ENCODE measurements at places on chromosomes 3 and 15. TPM values are rescaled to one million over a fixed set of nuclear protein-coding genes. Genes with fewer than 3 reads are reported as not detected.
A peak's percentile ranks its signal among the peaks of the same experiment; 100 is the strongest.

GRCh38 chr3:178703268-178703975 is 167.2 kb downstream of the KCNMB2 start:
- peak overlapping the region; percentile 17 for H3K27ac ChIP-seq
- no peaks in the 10 kb centered on the region for H3K36me3 ChIP-seq
- DNase-seq, result no peak
- no peaks in the 10 kb centered on the region for H3K27me3 ChIP-seq
- H3K4me1 ChIP-seq, result peaks cover 11% of the 10 kb centered on the region
- no peak overlapping the region for H3K4me3 ChIP-seq

DNA sequence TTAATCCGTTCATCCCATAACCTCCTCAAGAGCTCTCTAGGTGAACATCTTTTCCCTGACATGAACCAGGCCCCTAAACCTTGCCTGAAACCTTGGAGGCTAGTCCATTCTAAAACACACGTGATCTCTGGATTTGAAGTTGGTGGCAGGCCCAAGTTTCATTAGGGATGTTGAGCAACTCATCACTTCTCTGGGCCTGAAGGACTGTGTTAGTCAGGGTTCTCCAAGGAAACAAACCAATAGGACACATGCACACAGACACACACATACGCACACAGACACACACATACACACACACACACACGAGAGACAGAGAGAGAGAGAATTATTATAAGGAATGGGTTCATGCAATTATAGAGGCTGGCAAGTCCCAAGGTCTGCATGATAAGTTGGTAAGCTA is 31.9 kb downstream of the ACAN start:
- H3K36me3 ChIP-seq, result no peaks in the 10 kb centered on the region
- H3K27ac ChIP-seq, result no peak overlapping the region
- H3K4me3 ChIP-seq, result no peak overlapping the region
- H3K27me3 ChIP-seq, result no peaks in the 10 kb centered on the region
- H3K4me1 ChIP-seq, result no peaks in the 10 kb centered on the region
- DNase-seq, result no peak

MRPS11 gene
- total RNA-seq, result 19.6 TPM

- no peak overlapping the region for H3K4me3 ChIP-seq
- H3K27me3 ChIP-seq, result no peaks in the 10 kb centered on the region
- no peak for DNase-seq
- H3K27ac ChIP-seq, result peak overlapping the region; percentile 75
Observed at GRCh38 chr3:113847664-113848461, 9.3 kb downstream of the GRAMD1C start.

DNA sequence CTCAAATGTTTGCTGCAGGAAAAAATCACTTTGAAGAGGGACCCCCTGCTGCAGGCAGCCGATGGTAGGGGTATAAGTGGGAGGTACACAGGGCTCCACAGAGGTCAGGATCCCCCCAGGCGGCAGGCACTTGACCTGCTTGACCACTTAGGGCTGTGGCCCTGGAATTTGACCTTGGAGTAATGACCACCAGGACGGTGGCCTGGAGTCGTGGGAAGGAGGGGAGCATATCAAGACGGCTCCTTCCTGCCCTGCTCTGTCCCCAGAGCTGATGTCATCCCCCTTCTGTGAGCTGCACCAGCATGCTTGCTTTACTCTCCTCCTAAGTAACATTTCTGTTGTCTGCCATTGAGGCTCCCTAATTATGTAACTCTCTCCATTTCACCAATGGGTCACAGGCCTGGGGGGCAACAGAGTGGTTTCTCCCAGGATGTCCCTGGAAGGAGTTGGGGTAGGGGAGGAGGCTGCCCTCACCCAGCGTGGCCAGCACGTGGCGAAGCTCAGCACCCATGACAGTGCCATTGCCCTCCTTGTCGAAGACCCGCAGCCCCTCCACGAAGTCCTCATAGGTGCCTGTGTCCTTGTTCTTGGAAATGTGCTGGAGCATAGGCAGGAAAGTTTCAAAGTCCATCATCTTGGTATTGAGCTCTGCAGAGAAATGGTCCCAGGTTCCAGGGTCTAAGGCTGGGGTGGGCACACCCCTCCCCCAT is 4.1 kb downstream of the MYL3 start:
- no peaks in the 10 kb centered on the region for H3K4me1 ChIP-seq
- DNase-seq, result no peak
- H3K36me3 ChIP-seq, result no peaks in the 10 kb centered on the region
- no peak overlapping the region for H3K27ac ChIP-seq

EFCAB12 gene
- not detected for total RNA-seq

DNA sequence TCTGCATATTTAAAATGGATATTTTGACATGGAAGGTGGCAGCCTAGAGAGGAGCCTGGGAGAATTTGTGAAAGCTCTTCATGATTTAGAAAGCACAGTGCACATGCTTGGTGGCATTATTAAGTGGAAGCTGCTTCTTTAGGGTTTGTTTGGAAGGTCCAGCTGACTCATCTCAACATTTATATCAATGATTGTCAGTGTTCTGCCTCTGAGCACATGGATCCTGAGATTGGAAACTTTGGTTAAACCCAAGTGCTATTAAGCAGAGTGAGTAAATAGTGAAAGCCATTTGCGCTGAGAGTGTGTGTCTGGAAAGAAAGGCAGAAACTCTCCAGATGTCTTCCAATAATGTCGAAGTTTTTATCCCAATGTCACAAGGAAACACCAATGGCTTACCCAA is 7.4 kb downstream of the NOX5 start:
- no peak overlapping the region for H3K4me3 ChIP-seq
- H3K27ac ChIP-seq, result no peak overlapping the region
- peaks cover 5% of the 10 kb centered on the region for H3K27me3 ChIP-seq
- no peaks in the 10 kb centered on the region for H3K36me3 ChIP-seq

PODXL2 gene
- total RNA-seq, result 5.5 TPM

DNA sequence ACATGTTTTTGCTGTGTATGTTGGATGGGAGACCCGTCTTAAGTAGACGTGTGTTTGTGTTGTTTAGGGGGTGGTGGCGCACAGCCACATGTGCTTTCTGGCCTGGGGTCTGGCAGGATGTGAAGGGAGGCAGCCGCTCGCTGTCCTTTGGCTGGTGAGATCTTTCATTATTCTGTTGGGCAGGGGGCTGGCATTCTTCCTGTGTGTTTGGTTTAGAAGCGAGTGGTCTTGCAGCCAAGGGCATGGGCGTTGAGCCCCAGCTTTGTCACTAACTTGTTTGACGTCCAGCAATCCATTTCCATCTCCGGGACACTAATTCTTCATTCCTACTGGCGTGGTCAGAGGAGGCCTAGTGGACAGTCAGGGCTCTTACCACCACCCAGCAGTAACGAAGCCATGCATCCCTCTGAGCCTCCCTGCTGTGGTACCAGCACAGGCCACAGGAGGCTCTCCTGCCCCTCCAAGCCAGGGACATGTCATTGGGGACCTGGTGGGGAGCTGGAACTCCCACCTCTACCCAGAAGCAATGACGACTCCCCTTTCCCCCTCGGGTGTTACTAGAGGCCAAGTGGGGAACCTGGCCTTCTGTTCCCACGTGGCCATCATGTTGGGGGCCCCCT is 10.7 kb downstream of the THSD4 start:
- H3K27ac ChIP-seq, result peak overlapping the region; percentile 55
- no peak for DNase-seq
- H3K27me3 ChIP-seq, result no peaks in the 10 kb centered on the region
- no peak overlapping the region for H3K4me3 ChIP-seq
- no peaks in the 10 kb centered on the region for H3K36me3 ChIP-seq

VEPH1 gene
- not detected for total RNA-seq

DNA sequence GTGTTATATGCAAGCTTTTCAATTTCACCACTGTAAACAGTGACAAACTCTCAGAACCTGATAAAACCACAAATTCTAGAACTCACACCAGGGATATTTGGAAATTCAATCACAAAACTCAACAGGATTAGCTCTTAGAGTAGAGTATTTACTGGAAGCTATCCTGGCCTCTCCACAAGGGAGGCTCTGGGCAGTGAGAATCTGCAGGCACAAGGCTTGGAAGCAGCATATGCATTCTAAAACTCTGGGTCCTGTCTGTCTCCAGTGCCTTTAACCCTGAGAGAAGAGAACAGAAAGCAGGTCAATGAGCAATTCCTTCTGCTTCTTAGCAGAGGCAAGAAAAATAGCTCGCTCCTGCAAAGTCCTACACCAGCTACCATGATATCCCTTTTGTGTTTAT is 23.4 kb downstream of the PLSCR4 start:
- DNase-seq, result no peak
- no peaks in the 10 kb centered on the region for H3K27me3 ChIP-seq
- no peaks in the 10 kb centered on the region for H3K4me1 ChIP-seq
- H3K4me3 ChIP-seq, result no peak overlapping the region
- no peak overlapping the region for H3K27ac ChIP-seq
- no peaks in the 10 kb centered on the region for H3K36me3 ChIP-seq

PP2D1 gene
- not detected for total RNA-seq

GRCh38 chr15:45307230-45307924 is 55.3 kb downstream of the SLC28A2 start:
- H3K27ac ChIP-seq, result no peak overlapping the region
- DNase-seq, result no peak
- H3K36me3 ChIP-seq, result no peaks in the 10 kb centered on the region

DNA sequence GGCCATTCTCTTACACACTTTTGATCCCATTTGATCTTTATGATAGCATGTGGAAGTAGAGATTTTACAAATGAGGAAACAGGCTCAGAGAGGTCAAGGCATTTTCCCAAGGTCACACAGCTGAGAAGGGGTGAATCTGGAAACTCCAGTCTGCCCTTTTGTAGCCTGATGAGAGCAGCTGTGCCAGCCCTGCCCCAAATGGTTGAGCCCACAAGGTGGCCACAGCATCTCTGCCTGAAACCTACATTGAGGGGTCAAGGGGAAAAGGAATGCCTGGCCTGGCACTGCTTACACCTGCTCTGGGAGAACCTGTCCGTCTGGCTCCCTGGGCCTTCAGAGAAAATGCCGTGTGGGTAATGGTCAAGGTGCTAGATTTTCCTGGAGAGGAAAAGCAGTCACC is 200.2 kb upstream of the LINGO1 start:
- no peak overlapping the region for H3K27ac ChIP-seq
- no peak for DNase-seq
- no peaks in the 10 kb centered on the region for H3K27me3 ChIP-seq
- H3K36me3 ChIP-seq, result no peaks in the 10 kb centered on the region

DNA sequence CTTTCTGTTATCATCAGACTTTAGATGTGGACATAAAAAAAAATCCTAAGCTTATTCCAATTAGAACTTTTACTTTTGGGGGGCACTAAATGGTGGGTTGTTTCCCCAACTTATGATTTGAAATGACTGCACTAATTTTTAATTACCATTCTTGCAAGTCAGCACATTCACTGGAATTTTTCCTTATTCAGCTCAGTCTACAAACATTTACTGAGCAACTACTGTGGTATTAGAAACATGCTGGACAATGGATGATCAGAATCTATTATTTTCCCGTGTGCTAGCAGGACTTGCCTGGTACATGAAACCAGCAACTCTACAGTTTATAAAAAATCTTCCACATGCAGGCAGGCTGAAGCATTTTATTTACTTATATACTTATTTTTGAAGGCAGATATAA is 273.6 kb downstream of the FOXP1 start:
- H3K36me3 ChIP-seq, result no peaks in the 10 kb centered on the region
- peaks cover 7% of the 10 kb centered on the region for H3K4me1 ChIP-seq
- H3K27ac ChIP-seq, result peak overlapping the region; percentile 49
- H3K27me3 ChIP-seq, result no peaks in the 10 kb centered on the region
- no peak for DNase-seq

- no peak overlapping the region for H3K27ac ChIP-seq
- H3K4me1 ChIP-seq, result no peaks in the 10 kb centered on the region
- no peak for DNase-seq
- no peak overlapping the region for H3K4me3 ChIP-seq
- no peaks in the 10 kb centered on the region for H3K27me3 ChIP-seq
- H3K36me3 ChIP-seq, result no peaks in the 10 kb centered on the region
Observed at GRCh38 chr3:185648396-185648795, 62.3 kb downstream of the SENP2 start.

DNA sequence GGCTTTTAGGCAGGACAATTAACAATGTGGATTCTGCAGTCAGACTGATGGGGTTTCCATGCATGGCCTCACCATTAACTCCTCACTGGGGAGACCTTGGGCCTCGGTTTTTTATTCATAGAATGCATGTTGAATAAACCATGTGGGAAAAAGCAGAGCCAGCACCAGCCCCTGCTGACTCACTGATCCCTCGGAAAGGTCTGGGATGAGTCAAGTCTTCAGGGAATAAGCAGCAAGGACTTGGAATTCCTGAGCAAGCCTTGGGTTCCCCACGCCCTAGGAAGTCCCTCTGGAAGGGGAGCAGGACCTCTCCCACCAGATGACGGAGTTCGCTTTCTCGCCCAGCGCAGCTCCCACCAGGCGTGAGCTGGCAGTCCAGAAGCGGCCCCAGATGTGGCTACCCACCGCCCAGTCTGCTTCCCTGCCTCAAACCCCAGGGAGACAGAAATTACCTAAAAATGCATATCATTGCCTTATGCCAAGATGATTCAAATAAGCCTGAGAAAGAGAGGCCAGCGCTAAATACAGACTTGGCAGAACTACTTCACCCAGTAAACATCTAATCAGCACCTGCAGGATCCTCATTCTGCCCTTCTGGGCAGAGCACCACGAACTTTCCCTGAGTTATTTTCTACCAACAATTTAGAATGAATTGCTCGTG is 45.4 kb downstream of the BTD start:
- no peaks in the 10 kb centered on the region for H3K27me3 ChIP-seq
- no peaks in the 10 kb centered on the region for H3K36me3 ChIP-seq
- peak overlapping the region; percentile 21 for H3K4me3 ChIP-seq
- peak overlapping the region; percentile 30 for H3K27ac ChIP-seq
- DNase-seq, result no peak

RBP2 gene
- not detected for total RNA-seq

DNA sequence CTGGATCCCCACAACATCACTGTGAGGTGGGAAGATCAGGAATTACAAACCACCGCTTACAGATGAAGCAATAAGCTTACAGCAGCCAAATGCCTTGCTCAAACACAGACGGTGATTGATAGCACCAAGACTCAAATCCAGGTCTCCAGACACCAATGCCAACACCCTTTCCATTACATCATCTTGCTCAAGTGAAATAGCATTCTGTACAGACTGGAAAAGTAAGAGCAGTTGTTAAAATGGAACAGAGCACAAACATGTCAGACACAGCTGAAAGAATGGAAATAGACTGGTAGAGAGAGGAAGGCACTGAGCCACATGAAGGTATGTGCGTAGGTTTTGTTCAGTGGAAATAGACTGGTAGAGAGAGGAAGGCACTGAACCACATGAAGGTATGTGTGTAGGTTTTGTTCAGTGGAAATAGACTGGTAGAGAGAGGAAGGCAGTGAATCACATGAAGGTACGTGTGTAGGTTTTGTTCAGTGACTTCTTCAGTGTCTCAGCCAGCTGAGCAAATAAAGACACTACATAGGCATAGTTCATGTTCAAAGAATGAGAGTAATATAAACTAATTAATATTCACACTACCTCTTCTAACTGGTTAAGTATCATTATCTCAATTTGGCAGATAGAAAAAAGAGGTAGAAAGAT is 15.6 kb downstream of the CLDN1 start:
- no peak for DNase-seq
- peak overlapping the region; percentile 71 for H3K27ac ChIP-seq
- H3K4me3 ChIP-seq, result no peak overlapping the region
- H3K4me1 ChIP-seq, result no peaks in the 10 kb centered on the region

STXBP5L gene
- not detected for total RNA-seq
